ENCODE measurements at places on chromosomes 4 and X. TPM values are rescaled to one million over a fixed set of nuclear protein-coding genes. Genes with fewer than 3 reads are reported as not detected.

DNA sequence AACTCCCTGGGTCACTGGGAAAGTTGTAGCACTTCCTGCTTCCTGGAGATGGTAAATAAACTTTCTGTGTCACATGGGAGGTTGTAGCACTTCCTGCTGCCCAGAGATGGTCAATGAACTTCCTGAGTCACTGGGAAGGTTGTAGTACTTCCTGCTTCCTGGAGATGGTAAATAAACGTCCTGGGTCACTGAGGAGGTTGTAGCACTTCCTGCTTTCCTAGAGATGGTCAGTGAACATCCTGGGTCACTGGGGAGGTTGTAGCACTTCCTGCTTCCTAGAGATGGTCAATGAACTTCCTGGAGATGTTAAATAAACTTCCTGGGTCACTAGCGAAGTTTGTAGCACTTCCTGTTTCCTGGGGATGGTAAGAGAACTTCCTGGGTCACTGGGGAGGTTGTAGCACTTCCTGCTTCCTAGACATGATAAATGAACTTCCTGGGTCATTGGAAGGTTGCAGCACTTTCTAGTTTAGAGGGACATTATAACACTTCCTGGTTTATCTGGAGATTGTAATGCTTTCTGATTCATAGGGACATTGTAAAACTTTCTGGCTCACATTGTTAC lies 62.3 kb upstream of the CD99 start:
- H3K4me3 ChIP-seq, result no peak overlapping the region
- no peak for DNase-seq
- H3K27me3 ChIP-seq, result no peaks in the 10 kb centered on the region
- no peaks in the 10 kb centered on the region for H3K4me1 ChIP-seq
- H3K36me3 ChIP-seq, result no peaks in the 10 kb centered on the region
- peak overlapping the region; percentile 83 for H3K27ac ChIP-seq

- no peaks in the 10 kb centered on the region for H3K4me1 ChIP-seq
- H3K4me3 ChIP-seq, result no peak overlapping the region
- no peak for DNase-seq
- H3K27ac ChIP-seq, result no peak overlapping the region
These were observed 294.6 kb upstream of the NRK start for GRCh38 chrX:105527759-105528158.

TRIM61 gene
- not detected for total RNA-seq

TBC1D9 gene
- 79.3 TPM for total RNA-seq

NEUROG2 gene
- total RNA-seq, result not detected

HMGN5 gene
- 3.9 TPM for total RNA-seq

MMRN1 gene
- total RNA-seq, result 6.5 TPM

GRCh38 chr4:51960486-51960885 lies 59.7 kb downstream of the LRRC66 start:
- no peak overlapping the region for H3K4me3 ChIP-seq
- no peak for DNase-seq
- H3K27ac ChIP-seq, result no peak overlapping the region

GRCh38 chr4:55255179-55255578 lies 90.9 kb upstream of the SRD5A3 start:
- H3K4me1 ChIP-seq, result no peaks in the 10 kb centered on the region
- H3K4me3 ChIP-seq, result no peak overlapping the region
- no peak for DNase-seq

GRCh38 chr4:87521319-87521718 lies 7.9 kb downstream of the SPARCL1 start:
- no peak for DNase-seq
- no peak overlapping the region for H3K4me3 ChIP-seq
- H3K27ac ChIP-seq, result no peak overlapping the region
- peaks cover 11% of the 10 kb centered on the region for H3K4me1 ChIP-seq
- H3K36me3 ChIP-seq, result no peaks in the 10 kb centered on the region
- no peaks in the 10 kb centered on the region for H3K27me3 ChIP-seq

DNA sequence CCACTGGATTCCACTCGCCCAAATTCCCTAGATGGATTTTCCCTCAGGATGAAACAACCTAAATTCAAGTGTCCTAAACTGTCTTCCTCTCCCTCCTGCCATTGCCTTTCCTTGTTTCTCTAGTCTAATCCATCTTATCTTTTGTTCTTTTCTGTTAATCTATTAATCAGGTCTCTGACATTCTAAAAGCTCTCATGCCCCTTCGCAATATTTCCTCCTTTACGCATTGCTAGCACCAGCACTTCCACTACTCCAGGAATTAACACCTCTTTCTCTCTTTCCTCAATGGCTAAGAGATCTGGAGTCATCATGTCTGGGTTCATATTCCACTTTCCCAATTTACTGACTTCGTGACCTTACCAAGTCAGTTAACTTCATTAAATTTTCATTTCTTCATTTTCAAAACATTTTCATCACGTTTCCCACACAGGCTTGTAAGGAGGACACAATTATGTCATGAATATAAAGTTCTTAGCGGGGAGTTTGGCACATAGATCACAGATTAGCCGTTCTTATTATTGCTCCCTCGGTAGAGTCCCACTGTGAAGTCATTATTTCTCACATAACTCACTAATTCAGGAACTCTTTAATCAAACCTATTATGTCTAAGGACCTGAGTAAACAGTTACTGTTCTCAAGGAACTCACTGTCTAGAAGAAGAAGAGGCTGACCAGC lies 45.3 kb downstream of the FAT4 start:
- H3K27ac ChIP-seq, result no peak overlapping the region
- H3K4me1 ChIP-seq, result no peaks in the 10 kb centered on the region
- no peak overlapping the region for H3K4me3 ChIP-seq
- no peaks in the 10 kb centered on the region for H3K27me3 ChIP-seq
- no peaks in the 10 kb centered on the region for H3K36me3 ChIP-seq

DNA sequence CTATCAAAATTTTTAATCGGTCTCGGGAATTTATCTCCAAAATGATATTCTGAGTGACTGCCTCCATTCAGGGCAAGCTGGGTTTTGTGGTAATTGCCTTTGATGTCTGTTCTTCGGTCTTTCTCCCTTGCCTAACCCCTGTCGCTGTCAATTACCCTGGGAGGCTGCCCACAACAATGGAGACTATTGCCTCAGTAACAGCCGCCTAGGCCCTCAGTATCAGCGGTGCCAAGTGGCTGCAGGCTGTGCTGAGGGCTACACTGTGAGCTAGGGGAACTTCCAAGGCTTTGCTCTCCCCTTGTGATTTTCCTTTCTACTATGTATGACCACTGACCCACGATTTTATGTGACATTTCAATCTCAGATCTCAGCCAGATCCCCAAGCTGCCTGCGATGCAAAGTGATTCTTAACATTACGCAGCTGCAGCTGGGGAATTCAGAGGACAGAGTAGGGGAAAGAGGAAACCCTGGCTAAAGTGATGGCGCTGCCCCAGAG lies 36.3 kb upstream of the REST start:
- no peak for DNase-seq
- no peaks in the 10 kb centered on the region for H3K27me3 ChIP-seq
- peaks cover 9% of the 10 kb centered on the region for H3K4me1 ChIP-seq
- H3K36me3 ChIP-seq, result no peaks in the 10 kb centered on the region

DNA sequence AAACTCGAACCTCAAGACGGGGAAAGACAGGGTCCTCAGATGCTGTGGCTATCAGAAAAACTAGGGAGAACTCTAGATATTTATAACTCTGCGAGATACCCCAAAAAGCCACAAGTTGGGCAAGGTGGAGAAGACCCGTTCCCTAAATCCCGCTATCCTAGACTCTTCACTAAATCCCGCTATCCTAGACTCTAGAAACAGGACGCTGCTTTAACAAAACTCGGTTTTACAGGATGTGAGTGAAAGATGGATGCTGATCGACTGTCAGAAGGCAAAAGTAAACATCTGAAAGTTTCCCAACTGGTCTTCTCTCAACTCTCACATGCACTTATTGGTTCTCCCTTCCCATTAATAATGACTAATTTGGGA lies 270 bp downstream of the DNAAF6 start:
- no peaks in the 10 kb centered on the region for H3K4me1 ChIP-seq
- no peak for DNase-seq

CFP gene
- total RNA-seq, result 136 TPM

TCEAL3 gene
- total RNA-seq, result 29.3 TPM

SPANXA1 gene
- total RNA-seq, result not detected

DNA sequence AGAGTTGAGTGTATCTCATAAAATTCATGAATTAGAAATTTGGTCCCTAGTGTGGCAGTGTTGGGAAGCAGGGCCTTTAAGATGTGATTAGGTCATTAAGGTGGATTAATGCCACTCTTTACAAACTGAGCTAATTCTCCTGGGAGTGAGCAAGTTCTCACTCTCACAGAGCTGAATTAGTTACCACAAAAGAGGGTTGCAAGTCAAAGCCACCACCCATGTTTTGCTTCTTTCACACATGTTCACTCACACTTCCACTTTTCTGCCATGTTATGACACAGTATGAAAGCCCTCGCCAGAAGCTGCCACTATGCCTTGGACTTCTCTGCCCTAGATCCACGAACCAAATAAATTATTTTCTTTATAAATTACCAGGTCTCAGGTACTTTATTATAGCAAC lies 332.1 kb downstream of the ARAP2 start:
- no peak overlapping the region for H3K4me3 ChIP-seq
- no peak for DNase-seq
- no peaks in the 10 kb centered on the region for H3K4me1 ChIP-seq
- H3K27ac ChIP-seq, result no peak overlapping the region
- no peaks in the 10 kb centered on the region for H3K27me3 ChIP-seq
- no peaks in the 10 kb centered on the region for H3K36me3 ChIP-seq

- no peak overlapping the region for H3K27ac ChIP-seq
- DNase-seq, result no peak
- H3K4me1 ChIP-seq, result no peaks in the 10 kb centered on the region
- H3K27me3 ChIP-seq, result no peaks in the 10 kb centered on the region
These were observed 53.1 kb downstream of the ARHGEF38 start for GRCh38 chr4:105605493-105605892.

- H3K36me3 ChIP-seq, result no peaks in the 10 kb centered on the region
- peaks cover 50% of the 10 kb centered on the region for H3K4me1 ChIP-seq
- peak within 1 kb of the TSS; percentile 92 for H3K27ac ChIP-seq
- DNase-seq, result peak; percentile 80
- no peaks in the 10 kb centered on the region for H3K27me3 ChIP-seq
- peak within 1 kb of the TSS; percentile 75 for H3K4me3 ChIP-seq
These were observed at the start of gene ELOVL6 for GRCh38 chr4:110198435-110199416. ELOVL6 (minus strand) TSS chr4:110198615; CDS start chr4:110198335, 280 bp downstream.

- no peaks in the 10 kb centered on the region for H3K4me1 ChIP-seq
- H3K36me3 ChIP-seq, result no peaks in the 10 kb centered on the region
- no peak overlapping the region for H3K27ac ChIP-seq
- DNase-seq, result no peak
- H3K4me3 ChIP-seq, result no peak overlapping the region
- H3K27me3 ChIP-seq, result no peaks in the 10 kb centered on the region
These were observed 87.3 kb upstream of the EMCN start for GRCh38 chr4:100605144-100605543.

MCF2 gene
- total RNA-seq, result 2.5 TPM

Data from spleen (tissue), 13 donors.